AML-193 (cell line): ENCODE measurements at places on chromosomes 6 and 20.

GRCh38 chr6:35716798-35717197 is 20.0 kb upstream of the ARMC12 start:
- no peak for DNase-seq

DNA sequence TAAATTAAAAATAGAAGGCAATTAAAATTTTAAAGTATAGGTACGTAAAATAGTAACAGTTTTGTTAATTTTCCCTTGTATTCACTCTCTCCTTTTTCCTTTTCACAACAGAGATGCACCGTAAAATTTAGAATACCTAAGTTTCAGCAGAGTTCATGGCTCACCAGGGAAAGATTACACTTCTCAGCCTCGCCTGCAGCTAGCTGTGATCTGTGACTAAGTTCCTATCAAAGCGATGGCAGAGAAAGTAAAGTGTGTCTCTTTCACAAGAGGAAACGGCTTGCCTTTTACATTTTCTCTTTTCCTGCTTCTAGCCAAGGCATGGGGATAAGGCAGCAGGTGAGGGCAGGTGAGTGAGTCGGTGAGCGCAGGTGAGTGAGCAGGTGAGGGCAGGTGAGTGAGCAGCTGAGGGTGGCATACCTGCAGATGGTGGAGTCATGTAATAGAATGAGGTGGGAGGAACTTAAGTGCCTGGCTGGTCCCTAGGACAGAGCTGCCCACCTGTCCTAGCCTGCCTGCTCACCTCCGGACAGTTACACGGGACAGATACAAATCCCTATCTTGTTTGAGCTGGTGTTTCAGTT is 30.9 kb downstream of the ZFP64 start:
- DNase-seq, result no peak

- no peak for DNase-seq
These were observed 470.2 kb upstream of the HSF2 start for GRCh38 chr6:121929301-121929700.

DNA sequence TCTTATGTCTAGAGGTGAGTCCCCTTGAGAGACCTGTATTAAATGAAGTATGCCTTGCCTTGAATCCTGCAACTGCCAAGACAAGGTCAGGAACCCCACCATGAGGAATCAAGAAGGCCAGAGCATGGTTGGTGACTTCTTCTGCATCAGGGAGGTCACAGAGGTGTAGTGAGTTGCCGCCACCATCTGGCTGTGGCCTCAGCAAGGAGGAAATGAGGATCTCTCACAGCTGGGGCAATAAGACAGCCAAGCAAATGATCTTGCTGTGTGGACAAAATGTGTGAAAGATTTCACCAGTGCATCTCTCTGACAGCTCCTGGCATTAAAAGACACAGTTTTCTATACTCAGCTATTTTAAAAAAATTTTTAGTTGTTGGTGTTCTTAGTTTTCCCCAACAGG is 611.0 kb downstream of the DOK5 start:
- no peak for DNase-seq

DNA sequence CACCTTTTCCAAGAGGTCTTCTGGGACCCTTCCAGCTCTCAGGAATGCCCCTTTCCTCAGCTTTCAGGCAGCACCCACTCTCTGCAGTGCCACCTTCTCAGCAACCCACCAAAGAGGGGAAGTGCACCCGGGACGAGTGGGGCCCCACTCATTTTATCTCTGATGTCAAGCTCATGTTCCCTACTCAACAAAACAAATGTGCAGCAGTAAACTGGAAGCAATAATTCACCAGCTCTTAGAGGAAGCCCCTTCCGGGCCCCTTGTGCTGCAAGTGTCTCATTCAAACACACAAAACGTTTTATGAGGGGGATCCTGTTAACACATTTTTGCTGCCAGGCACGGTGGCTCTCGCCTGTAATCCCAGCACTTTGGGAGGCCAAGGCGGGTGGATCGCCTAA is 13.6 kb downstream of the GFOD1 start:
- DNase-seq, result no peak

DNA sequence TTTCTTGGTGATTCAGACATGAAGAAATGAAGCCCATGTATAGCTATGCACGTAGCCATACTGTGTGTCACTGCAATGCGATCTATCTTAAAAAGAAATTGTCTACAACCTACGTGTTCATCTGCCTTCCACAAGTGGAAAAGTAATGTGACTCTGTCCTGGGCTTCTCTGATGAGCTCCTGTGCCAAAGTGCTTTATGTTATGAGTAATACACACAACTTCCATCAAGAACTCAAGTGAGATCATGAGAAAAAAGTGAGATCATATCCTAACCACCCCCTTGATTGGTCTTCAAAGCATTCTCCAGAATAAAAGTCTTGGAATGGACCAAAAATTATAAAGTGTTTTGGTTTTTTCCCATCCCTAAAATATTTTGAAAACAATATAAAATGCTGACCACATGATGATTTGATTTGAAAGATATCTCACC is 114.3 kb downstream of the DST start:
- DNase-seq, result no peak

DNA sequence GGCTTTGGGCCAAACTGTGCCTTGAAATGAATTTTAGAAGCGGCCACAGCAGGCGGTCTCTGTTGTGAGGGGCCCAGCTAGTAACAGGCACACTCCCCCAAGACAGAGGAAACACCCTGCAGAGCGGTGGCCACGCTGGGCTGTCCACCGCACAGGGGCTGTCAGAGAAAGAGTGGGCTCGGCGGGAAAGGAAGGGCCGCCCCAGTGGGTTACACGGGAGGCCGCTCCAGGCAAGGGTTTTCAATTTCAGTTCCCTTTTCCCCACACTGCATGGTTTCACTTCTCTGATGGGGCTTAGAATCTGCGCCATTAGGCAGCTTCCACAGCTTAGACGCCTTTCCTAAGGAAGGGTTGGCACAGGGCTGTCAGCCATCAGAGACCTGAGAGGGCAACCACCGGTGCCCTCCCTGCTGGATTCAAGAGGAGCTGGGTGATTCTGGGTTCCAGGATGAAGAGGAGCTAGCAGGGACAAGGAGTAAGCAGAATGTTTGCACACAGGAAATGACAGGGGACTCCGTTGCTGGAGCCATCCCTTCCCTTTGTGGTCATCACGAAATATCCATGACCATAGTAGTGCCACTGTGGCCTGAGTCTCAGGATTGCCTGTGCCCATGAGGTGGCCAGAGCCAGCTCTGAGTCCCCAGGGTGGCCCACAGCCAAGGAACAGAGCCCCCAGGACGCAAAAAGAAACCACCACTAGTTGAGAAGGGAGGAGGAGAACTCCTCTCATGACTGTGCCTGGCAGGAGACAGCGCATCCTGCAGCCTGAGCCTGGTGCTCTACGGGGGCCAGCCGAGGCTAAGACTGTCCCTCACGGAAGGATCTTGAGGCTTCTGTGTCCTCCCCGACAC is 282.7 kb downstream of the NRN1 start:
- peak; percentile 68 for DNase-seq

- DNase-seq, result no peak
These were observed 200.8 kb downstream of the TFAP2C start for GRCh38 chr20:56829788-56830385.

DNA sequence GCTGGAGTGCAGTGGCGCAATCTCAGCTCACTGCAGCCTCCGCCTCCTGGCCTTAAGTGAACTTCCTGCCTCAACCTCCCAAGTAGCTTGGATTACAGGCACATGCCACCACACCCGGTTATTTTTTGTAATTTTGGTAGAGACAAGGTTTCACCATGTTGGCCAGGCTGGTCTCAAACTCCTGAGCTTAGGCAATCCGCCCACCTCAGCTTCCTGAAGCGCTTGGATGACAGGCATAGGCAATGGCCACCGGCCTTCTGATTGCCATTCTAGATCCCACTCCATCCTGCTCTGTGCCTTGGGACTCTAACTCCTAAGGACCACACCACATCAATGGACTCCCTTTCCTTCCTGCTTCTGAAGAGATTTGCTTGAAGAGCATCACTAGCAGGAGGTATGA is 60.6 kb downstream of the SEL1L2 start:
- DNase-seq, result no peak

- DNase-seq, result peak; percentile 27
These were observed 107.3 kb downstream of the IRF4 start for GRCh38 chr6:498795-499231.

DNA sequence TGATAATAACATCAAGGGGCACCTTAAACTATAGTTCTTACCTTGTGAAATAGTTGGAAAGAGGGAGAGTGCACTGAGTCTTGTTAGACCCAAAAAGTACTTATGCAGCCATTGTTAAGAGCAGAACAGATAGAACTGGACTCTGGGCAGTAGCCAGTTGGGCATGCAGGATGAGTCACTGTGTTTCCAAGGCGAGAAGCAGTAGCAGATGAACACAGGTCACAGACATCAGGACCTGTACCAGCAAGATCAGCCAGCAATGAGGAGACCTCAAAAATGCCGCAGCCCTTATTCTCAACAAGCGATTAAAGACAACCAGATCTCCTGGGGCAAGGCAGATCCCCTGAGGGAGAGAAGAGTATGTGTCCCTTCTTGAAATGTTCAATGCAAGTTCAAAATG is 79.0 kb downstream of the SAMD3 start:
- DNase-seq, result no peak

DNA sequence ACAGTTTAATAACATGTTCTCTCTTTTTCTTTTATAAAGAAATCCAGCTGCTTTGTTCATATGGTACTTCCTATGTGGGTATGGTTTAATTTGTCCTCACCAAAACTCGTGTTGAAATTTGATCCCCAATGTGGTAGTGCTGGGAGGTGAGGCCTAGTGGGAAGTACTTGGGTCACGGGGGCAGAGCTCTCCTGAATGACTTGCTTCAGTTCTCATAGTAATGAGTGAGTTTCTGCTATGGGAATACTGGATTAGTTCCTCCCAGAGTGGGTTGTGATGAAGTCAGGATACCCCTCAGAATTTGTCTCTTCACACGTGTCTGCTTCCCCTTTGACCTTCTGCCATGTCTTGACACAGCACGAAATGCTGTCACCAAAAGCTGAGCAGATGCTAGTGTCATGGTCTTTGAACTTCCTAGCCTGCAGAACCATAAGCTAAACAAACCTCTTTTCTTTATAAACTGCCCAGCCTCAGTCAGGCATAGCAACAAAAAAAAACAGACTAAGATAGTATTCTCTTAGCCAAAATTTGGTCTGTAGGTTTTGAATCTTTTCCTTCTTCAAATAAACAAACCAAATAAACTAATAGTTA is 87.8 kb upstream of the HS3ST5 start:
- DNase-seq, result no peak

DNA sequence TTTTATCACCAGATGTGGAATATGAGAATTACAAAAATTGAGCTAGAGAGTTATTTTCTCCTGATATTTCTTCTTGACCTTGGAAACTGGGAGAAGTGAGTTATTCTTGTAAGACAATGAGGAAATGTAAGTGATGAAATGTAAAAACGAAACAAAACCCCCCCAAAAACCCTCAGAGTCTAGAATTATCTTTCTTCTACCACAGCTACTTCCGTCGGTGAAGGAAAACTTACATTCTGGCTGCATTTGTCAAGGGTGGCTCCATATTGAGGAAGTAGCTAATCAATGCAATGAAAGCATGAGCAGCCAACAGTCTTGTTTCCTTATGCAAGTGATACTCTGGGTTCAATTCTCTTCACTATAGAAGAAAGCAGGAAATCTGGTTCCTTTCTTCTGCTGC is 661.7 kb upstream of the CITED2 start:
- DNase-seq, result no peak

DNA sequence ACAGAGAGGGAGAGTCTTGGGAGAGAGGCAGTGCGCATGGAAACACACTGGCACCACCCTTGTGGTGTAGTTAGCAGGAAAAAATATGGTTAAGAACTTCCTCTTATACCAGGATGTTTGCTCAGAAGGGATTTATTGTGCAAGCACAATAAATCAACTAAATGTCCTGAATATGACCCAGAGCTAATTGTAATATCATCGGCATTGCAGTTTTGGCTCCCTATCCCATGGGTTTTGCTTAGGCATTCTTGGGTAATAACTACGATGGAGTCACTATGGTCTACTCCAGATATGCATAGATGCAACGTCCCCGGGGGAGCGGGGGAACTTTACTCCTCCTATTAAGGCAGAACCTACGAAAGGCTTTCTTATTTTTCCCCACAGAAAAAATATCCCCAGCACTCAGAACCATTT is 751.6 kb downstream of the EYS start:
- DNase-seq, result peak; percentile 33

GRCh38 chr6:150632785-150633485 is 33.2 kb downstream of the PLEKHG1 start:
- no peak for DNase-seq
